Neural crest cell (in vitro differentiated cells): ENCODE measurements at places on chromosomes 7 and 10. TPM values are rescaled to one million over a fixed set of nuclear protein-coding genes. Genes with fewer than 3 reads are reported as not detected.

The AQP1 gene
- total RNA-seq, result 0.48 and 1.4 TPM in 2 replicates

GRCh38 chr10:75111907-75112679 lies 637 bp downstream of the SAMD8 start:
- no peaks in the 10 kb centered on the region for H3K27me3 ChIP-seq
- H3K4me3 ChIP-seq, result peak overlapping the region; percentile 97
- no peaks in the 10 kb centered on the region for H3K36me3 ChIP-seq
- DNase-seq, result peak; percentile 43

- peaks cover 5% of the 10 kb centered on the region for H3K4me1 ChIP-seq
- no peak overlapping the region for H3K4me3 ChIP-seq
- DNase-seq, result no peak
- H3K36me3 ChIP-seq, result no peaks in the 10 kb centered on the region
- peaks cover 15% of the 10 kb centered on the region for H3K27me3 ChIP-seq
These were observed 24.5 kb downstream of the IL15RA start for GRCh38 chr10:5952731-5953385.

The ANK3 gene
- 44.6 and 45.2 TPM in 2 replicates for total RNA-seq

DNA sequence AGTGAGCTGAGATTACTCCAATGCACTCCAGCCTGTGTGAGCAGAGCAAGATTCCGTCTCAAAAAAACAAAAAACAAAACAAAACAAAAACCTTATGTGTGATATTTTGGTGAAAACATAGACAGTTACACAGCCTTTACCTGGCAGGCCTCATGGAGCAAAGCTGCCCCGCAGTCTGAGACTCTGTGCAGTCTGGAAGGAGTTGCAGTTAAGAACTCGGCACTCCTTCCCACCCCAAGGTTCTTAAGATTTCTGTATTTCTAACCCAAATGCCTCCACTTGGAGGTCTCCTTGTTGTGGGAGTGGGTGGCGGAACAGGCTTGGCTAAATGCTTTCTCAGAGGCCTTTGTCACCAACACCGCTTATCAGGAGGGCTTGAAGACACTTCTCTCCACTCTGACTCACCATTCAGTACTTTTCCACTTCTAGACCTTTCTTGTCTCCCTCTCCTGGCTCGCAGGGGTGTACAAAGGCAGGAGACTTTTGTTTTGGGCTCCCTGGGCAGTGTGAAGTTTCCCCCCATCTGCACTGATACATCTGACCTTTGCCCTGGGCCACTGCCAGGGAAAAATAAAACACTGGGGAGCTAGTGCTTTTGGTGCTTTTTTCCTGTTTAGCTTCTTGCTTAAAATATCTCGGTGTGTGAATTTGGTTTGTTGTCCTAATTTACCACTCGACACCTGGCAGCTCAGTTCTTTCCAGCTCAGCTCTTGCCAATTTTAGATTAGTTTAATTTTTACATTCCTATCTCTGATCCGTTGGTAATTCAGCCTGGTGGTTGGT lies 51.3 kb upstream of the MAGI2 start:
- H3K4me3 ChIP-seq, result no peak overlapping the region
- no peaks in the 10 kb centered on the region for H3K27me3 ChIP-seq
- H3K4me1 ChIP-seq, result peaks cover 7% of the 10 kb centered on the region
- no peak for DNase-seq
- H3K27ac ChIP-seq, result peak overlapping the region; percentile 93

The MYL10 gene
- total RNA-seq, result not detected in 2 replicates

GRCh38 chr7:25578991-25579777 lies 350.9 kb upstream of the NPVF start:
- H3K27ac ChIP-seq, result no peak overlapping the region
- peaks cover 8% of the 10 kb centered on the region for H3K4me1 ChIP-seq
- no peaks in the 10 kb centered on the region for H3K27me3 ChIP-seq

DNA sequence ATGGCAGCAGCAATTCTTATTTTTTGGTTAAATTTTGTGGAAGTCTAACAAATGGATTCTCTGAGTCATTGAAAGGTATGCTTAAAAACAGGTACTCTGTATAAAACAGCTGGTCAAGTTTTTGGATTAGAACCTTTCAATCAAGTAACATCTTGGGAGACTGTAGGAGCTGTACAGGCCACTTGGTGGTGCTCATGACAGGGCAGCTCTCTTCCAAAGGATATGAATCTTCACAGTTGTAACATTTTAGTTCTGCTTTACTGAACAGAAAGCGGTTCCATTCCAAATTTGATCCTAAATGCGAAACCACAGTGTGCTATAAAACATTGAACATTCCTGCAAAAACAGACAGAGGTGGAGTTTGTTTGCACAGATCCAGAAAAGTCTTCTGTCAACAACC lies 44.5 kb upstream of the AGR3 start:
- no peak overlapping the region for H3K4me3 ChIP-seq
- H3K36me3 ChIP-seq, result no peaks in the 10 kb centered on the region
- no peaks in the 10 kb centered on the region for H3K4me1 ChIP-seq
- no peak overlapping the region for H3K27ac ChIP-seq
- H3K27me3 ChIP-seq, result no peaks in the 10 kb centered on the region

DNA sequence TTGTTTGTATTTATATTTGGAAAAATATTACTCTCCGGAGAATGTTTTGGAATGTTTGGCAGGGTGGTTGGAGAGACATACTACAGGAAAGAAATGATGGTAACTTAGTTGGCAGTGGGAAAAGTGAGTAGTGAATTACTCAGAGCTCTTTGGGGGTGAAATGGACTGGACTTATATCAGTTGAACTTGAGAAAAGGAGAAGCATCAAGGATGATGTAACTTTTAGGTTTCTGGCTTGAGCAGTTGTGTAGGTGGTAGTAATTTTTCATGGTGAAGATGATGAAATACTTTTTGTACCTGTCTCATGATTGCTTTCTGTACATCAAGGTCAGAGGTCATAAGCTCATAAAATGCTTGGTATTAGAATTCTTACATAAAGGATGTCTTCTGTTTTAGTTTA lies 617.2 kb downstream of the AUTS2 start:
- H3K27ac ChIP-seq, result no peak overlapping the region
- no peaks in the 10 kb centered on the region for H3K27me3 ChIP-seq
- DNase-seq, result no peak
- H3K4me3 ChIP-seq, result no peak overlapping the region

The SEMA3A gene
- total RNA-seq, result 21.7 and 24.7 TPM in 2 replicates

The PITX3 gene
- total RNA-seq, result not detected in 2 replicates

DNA sequence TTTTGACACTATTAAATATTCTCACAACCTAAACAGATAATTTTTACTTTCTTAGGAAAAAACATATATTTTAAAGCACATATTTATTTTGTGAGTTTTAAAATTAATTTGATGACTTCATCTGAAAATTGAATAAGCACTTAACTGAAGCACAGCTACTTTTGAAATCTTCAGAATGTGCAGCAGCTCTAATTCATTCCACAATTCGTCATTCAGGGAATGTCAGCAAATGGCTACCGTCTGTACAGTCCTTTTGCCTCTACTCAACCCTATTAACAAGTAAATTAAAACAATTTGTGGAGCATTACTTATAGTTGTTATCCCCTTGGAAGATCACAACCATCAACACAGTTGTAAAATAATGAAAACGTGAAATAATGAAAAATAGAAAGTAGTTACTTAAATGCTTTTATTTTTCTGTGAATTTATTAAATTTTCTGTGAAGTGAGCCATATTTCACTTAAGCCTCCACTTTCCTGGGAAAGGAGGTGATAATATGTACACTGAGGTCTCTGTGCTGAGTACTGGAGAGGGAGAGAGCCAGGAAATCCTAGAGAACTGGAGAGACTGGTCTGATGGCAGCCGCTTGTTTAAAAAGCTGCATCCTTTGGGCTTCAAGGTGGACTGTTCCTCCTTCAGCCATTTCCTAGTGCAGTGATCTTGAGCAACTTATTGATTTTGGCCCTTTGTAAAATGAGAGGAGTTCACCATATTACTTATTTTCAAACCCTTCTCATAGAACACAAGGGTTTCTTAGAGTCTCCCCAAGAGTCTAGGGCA lies 70.6 kb downstream of the REEP3 start:
- no peaks in the 10 kb centered on the region for H3K27me3 ChIP-seq
- no peak for DNase-seq
- no peak overlapping the region for H3K4me3 ChIP-seq
- peaks cover 7% of the 10 kb centered on the region for H3K36me3 ChIP-seq
- H3K27ac ChIP-seq, result no peak overlapping the region
- no peaks in the 10 kb centered on the region for H3K4me1 ChIP-seq

GRCh38 chr7:31109751-31110150 lies 57.6 kb downstream of the ADCYAP1R1 start:
- H3K4me1 ChIP-seq, result no peaks in the 10 kb centered on the region
- H3K27me3 ChIP-seq, result peaks cover 14% of the 10 kb centered on the region
- no peak overlapping the region for H3K27ac ChIP-seq
- no peak overlapping the region for H3K4me3 ChIP-seq
- no peaks in the 10 kb centered on the region for H3K36me3 ChIP-seq
- no peak for DNase-seq

DNA sequence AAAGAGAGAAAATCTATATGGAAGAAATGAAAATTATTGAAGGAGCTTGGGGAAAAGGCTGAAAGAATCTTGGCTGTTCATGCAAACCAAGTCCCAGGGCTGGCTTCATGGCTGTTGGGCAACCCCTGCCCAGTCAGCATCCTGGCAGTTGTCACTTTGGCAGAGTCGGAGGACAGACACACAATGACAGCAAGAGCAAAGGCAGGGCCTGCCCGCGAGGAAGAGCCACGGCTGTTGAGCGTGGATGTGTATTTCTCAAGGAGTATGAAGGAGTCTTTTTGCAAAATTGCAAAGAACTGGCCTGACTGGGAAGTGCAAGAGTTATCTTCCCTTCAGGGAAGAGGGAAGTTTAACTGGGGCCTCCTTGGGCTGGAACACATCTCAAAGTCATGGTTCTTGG lies 11.7 kb downstream of the PTPRE start:
- DNase-seq, result no peak
- H3K4me3 ChIP-seq, result no peak overlapping the region
- H3K36me3 ChIP-seq, result no peaks in the 10 kb centered on the region
- no peak overlapping the region for H3K27ac ChIP-seq
- peaks cover 9% of the 10 kb centered on the region for H3K4me1 ChIP-seq
- no peaks in the 10 kb centered on the region for H3K27me3 ChIP-seq

GRCh38 chr10:119910689-119911088 lies 18.2 kb downstream of the SEC23IP start:
- H3K36me3 ChIP-seq, result peaks cover 13% of the 10 kb centered on the region
- H3K4me3 ChIP-seq, result no peak overlapping the region
- H3K27me3 ChIP-seq, result no peaks in the 10 kb centered on the region

DNA sequence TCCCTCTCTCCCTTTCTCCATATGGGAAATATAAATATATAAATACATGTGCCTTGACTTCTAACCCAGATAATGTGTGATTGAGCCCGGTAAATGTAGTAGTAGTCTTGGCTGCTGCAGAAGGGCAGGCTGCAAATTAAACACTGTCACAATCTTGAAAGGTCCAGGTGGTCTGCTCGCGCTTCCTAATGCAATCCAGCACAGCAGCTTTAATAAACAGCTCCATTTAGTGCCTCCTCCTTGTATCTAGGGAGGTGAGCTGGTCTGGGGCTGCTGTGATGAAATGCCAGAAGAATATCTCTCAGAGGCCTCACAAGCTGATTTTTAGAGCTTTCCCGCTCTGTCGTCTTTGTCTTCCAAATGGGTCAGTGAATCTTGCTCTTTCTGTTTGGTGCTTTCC lies 782 bp downstream of the POU6F2 start:
- H3K4me1 ChIP-seq, result peaks cover 19% of the 10 kb centered on the region
- peaks cover 48% of the 10 kb centered on the region for H3K27me3 ChIP-seq
- H3K27ac ChIP-seq, result no peak overlapping the region
- peak overlapping the region; percentile 52 for H3K4me3 ChIP-seq
